ENCODE measurements at places on chromosomes 5 and 9.

DNA sequence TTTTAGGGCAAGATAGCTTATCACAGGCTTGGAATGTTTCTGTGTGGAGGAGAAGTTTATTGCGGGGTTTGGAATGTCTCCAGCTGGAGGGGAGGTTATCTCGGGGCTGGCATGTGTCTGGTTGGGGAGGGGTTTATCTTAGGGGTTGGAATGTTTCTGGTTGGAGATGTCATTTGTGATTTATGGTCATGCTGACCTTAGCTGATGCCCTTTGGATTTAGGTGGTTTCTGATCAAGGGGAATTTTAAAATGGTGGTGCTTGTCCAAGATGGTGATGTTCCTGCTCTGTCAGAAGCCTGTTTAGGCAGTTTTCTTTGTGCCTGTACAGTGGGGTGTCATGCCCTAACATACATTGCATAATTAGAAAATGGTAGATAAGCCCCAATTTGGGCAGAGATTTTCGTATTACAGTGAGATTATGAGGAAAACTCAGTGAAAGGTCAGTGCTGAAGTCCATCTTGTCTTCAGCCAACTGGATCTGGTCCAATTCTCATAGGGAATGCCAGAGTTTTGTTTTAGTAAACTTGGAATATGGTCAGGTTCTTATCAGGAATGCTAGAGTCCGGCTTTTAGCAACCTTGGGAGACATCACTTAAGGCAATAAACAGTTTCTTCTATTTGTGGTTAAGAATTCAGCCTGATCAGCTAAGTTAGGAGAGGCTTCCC, 14.3 kb downstream of the CDK20 start:
- no peak for DNase-seq

DNA sequence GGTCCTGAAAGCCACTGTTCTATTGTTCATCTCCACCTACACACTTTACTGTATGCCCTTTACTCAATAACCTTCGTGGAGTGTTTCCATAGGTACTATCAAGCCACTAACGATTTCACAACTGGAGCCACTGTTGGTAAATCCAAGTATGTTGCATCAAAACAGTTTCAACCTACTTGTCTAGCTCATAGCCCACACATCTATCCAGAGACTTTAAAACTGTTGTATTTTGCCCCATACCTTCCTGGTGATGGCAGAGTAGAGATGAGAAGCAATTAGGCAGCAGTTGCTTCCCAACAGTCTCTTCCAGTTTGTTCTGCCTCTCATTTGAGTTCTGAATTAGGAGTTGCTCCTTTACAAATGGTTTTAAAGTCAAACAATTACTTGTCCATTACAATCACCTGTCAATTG, 607 bp downstream of the FAXDC2 start:
- no peak for DNase-seq

GRCh38 chr5:98510143-98510985, 263.1 kb upstream of the RGMB start:
- no peak for DNase-seq

DNA sequence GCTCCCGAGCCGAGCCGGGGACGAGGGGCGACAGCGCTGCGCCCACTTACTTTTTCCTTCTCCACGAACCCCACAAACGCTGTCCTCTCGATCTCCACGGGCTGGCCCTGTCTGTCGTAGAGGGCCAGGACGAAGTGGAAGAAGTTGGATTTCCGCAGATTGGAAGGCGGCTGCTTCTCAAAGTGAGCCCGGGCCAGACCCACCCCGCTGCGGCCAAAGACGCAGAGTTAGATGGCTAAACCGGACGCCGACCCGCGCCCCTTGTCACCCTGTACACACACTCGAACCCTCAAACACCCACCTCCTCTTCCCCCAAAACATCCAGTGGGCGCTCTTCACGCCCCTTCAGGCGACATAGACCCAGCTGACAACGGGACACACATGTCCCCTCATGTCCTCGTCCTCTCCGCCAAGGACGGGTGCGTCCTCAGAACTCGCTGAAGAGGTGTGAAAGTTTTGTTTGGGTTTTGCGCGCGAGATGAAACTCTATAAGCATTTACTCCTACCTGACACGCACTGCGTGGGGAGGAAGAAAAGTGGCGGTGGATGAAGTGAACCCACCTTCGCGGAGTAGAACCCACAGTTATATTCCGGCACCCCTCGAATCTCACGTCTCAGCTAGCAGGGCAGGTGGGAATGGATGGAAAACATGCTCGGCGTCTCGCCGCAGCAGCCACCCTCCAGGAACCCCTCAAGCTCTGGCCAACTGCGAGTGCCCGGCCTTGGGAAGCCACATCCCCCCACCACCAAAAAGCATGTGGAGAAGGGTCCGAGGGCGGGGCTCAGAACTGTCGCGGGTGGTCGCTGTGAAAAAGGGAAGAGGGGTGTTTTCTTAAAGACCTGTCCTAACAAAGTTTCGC, 2.6 kb downstream of the EBF1 start:
- DNase-seq = peak; percentile 42

- DNase-seq = no peak
Observed at GRCh38 chr9:94933511-94933828, 207.0 kb downstream of the AOPEP start.

DNA sequence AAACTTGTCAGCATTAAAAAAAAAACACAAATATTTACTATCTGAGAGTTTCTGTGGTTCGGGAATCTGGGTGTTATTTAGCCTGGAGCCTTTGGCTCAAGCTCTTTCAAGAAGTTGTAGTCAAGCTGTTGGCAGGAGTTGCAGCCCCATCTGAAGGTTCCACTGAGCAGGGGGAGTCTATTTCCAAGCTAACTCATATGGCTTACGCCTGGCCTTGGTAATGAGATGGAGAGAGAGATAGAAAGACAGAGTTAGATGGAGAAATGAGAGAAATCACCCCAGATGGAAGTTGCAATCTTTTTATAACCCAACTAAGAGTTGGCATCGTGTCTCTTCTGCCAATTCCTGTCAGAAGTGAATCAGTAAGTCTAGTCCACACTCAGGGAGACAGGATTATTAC, 1075.2 kb upstream of the SEMA6A start:
- DNase-seq = no peak

- no peak for DNase-seq
Observed at GRCh38 chr9:128143525-128144238, 5.6 kb upstream of the LCN2 start.

- DNase-seq = no peak
Observed at GRCh38 chr9:96781552-96781951, 3.7 kb upstream of the ZNF510 start.

- no peak for DNase-seq
Observed at GRCh38 chr9:97638666-97639065, 5.0 kb downstream of the NCBP1 start.

GRCh38 chr5:138177941-138178515, 402 bp downstream of the BRD8 start:
- DNase-seq = no peak

- no peak for DNase-seq
Observed at GRCh38 chr9:68493958-68494577, 46.6 kb downstream of the TMEM252 start.

GRCh38 chr9:116806075-116806474, 119.0 kb downstream of the TRIM32 start:
- no peak for DNase-seq
